Stimulated activated CD4-positive, alpha-beta T cell treated with anti-CD3 and anti-CD28 coated beads, Interleukin-15, amount 100 ng/mL, for 24 hours (primary cell): ENCODE measurements at places on chromosomes 7 and 10.

GRCh38 chr10:8544500-8544899, 490.0 kb downstream of the GATA3 start:
- no peak for DNase-seq

- DNase-seq: no peak
Observed at GRCh38 chr10:115662422-115662821, 569.3 kb downstream of the ATRNL1 start.

GRCh38 chr7:106372595-106373318, 88.0 kb upstream of the NAMPT start:
- DNase-seq: no peak

DNA sequence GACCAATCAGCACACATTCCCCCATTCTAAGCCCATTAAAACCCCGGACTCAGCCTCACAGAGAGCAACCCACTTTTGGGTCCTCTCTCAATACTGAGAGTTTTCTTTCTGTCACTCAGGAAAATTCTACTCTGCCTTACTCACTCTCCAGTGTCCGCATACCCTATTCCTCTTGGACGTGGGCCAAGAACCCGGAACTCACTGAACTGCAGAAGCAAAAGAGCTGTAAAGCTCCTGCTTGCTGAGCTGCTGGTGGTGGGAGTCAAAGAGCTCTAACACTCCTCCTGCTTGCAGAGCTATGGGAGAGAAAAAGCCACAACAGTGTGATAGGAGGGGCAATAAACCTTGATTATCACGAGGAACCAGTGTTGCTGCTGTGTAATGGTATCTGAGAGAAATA, 386.9 kb downstream of the POM121L12 start:
- DNase-seq: no peak

GRCh38 chr10:50396491-50397311, 145.4 kb upstream of the ASAH2 start:
- DNase-seq: peak; percentile 44
